Inflammatory macrophage (primary cell): ENCODE measurements at places on chromosomes 7 and 10.
A peak's percentile ranks its signal among the peaks of the same experiment; 100 is the strongest.

DNA sequence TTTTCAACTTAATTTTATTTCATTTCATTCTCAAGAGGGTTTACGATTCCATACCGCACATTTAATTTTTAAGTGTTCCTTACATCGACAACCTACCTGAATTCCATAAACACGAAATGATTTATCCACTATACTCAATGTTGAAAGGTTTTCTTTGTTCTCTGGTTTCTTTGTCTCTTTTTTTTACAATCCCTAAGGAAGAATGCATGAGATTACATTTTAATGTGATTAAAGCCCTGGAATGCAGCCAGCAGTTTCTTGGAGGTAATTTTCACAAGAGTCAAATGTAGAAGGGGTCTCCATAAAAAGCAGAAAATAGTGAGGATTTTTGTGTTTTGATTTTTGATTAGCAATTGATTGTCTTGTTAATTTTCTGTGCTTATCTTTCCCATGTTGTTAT, 59.2 kb upstream of the ADCY1 start:
- no peak for DNase-seq

DNA sequence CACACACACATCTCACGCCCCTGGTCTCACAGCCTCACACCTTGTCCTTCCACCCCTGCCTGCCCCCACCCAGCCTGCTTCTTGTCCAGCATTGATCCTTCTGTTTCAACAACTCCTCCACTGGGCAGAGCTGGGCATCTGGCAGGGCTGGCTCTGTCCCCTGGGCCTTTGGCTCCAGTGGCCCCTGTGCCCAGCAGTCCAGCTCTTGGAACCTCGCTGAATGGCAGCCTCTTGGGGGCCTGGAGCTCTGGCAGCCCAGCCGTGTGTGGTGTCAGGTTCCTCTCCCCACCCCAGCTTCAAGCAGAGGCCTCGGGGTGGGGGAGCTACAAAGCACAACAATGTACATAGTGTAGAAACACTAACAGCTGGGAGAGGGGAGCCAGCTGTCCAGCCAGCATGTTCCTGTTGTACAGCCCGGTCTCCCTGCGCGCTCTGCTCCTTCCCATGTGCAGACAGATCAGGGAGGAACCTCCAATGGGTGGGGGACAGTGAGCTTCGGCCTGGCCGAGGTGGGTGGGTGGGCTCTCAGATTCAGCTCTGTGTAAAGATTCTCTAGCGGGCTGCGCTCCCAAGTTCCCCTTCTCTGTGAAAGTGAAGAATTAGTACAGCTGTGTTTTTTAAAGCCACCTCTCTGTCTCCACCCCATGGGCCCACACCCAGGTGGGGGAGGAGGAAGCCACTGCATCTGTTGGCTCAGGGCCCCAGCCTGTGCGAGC, 19.4 kb downstream of the ZMIZ2 start:
- no peak for DNase-seq

DNA sequence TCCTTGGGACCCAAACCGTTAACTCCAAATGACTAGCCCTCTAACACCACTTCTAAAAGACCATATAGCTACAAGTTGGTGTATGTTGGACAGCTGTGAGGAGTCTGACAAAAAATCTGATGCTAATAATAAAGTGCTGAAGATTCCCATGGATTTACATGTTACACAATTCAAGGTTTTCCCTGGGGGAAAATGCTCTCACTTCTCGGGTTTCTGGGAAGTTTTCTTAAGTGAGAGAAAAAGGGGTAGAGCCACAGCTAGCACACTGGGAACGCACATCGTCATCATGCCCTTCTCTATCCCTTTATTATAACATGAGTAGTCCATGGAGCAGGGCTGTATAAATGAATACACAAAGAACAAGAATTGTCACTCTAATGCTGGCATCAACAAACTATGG, 162.1 kb downstream of the CHCHD3 start:
- no peak for DNase-seq

DNA sequence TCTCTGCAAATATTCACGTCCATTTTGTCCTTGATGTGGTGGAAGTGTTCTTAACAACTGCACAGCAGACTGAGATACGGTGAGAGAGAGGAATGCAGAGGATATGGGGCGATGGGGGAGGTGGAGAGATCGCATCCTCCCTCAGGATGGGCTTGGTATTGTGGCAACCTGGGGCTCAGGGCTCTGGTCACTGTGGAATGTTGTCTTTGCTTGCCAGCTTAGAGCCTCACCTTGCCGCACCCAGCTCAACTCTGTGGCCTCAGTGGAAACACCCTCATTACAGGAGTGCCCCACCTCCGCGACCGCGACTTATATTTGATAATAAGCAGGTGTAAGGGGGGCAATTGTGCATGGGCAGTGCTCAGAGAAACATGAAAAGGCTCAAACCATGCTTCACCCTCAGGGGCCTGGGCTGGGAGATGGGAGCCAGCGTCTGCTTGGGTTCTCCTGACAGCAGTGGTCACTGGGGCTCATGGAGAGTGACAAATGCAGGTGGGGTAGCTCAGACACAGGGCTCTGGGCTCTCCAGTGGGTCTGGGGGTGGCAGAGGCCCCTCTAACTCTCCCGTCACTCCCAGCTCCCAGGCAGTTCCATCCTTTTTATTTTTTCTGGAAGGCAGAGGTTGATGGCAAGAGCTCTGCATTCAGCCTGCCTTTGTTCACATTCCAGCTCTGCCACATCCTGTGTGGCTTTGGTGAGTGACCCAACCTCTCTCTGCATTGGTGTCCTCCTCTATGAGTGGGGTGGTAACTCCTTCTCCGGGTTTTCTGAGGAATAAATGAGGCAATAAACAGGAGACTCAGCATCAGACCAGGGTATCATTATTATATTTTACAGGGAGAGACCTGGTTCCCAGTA, 43.1 kb upstream of the EMX2 start:
- no peak for DNase-seq

DNA sequence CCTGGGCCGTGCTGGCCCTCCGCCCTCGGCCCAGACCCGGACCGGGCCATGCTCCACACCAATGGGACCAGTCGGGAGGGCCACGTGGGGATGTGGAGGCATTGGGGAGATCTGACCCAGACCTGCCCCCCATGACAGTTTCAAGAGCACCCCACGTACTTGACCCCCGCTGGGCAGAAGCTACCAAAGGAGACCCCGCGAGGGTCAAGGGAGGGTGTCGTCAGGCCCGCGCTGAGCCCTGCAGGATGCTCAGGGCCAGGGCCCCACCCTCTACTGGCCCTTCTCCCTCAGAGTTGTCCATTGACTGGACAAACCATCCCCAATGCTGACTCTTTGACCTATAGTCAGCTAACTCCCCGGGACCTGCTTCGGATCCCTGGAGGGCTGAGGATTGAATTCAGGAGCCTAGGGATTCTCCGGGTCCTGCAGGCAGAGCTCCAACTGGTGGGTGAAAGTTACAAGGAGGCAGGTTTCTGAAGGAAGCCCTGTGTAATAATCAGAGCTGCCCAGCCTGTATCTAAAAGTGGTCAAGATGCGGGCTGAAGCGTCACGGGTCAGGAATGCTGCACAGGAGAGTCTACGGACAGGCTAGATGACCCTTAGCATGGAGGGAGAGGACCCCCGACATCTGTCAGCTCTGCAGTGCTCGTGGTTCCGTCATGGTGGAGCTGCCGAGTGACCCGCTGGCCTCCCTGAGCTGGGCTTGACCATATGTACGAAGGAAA, 498 bp upstream of the CALHM2 start:
- no peak for DNase-seq

DNA sequence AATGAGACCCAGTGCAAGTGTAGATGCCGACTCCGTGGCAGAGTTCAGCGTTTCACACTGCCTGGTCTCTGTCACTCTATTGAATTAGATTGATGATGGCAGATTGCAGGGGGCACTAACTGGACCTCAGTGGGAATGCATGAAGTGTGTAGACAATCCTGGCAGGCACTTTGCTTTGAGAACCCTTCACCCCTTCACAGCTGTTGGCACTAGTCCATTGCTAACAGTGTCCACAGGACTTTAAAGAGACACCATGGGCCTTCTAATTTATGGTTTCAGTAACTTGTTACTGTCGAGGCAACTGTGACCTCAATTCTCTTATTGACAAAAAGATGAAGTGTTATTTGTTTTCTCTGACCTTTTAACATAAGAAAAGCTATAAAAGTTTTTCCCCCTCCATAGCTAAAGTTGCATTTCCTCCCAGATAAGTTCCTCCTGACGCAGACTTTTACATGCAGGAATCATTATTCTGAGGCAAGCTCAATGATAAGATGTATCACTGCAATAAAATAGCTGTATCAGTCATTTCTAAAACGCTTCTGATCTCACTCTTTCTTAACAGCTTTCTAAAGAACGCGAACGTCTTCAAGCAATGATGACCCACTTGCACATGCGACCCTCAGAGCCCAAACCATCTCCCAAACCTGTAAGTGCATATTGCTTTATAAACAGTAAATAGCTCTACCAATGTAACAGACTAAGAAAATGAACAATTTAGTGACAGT, 238.9 kb downstream of the FOXP2 start:
- DNase-seq, result no peak

GRCh38 chr10:96252730-96253129, 18.6 kb downstream of the BLNK start:
- DNase-seq, result no peak

DNA sequence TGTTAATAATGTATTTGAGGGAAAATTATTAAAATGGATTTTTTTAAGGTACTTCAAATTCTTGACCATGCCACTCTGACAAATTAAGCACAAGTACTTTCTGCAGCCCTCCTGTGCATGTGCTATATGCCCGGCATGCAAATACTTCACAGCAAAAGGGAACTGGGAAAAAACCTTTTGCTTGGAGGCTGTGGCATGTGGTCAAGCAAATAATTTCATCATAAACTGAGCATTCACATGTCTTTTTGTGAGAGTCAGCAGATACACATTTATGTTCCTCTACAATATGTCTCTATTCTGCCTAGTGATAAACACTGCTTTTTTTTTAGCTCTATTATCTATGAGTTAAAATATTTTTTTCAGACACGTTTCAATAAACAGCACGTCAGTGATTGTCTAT, 53.7 kb upstream of the SEMA3A start:
- peak; percentile 89 for DNase-seq

GRCh38 chr7:117085275-117085674, 132.0 kb downstream of the ST7 start:
- DNase-seq, result no peak

GRCh38 chr10:129331207-129331838, 135.7 kb upstream of the MGMT start:
- no peak for DNase-seq

DNA sequence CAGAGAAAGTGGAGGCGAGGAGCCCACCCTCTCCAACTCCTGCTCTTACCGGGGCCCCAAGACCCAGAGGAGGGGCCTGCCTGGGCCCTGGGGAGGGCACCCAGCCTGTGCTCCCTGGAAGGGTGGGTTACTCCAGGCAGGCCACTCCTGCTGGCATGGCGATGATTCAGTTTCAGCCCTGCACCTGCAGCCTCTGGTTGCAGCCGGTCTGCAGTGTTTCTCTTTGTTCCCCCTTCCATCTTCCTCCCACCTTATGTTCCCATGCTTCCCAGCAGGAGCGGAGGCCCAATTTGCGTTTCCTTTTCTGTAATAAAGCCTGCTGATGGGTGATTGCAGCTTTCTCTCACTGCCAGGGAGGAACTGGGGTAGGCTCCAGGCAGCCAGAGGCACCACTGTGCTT, 53.2 kb upstream of the FAM20C start:
- DNase-seq, result peak; percentile 9

GRCh38 chr10:75995720-75996119, 564.3 kb downstream of the LRMDA start:
- no peak for DNase-seq

GRCh38 chr10:25907261-25907660, 26.8 kb upstream of the MYO3A start:
- DNase-seq, result no peak

- no peak for DNase-seq
Observed at GRCh38 chr7:48551652-48552051, 372.7 kb upstream of the CDC14C start.

DNA sequence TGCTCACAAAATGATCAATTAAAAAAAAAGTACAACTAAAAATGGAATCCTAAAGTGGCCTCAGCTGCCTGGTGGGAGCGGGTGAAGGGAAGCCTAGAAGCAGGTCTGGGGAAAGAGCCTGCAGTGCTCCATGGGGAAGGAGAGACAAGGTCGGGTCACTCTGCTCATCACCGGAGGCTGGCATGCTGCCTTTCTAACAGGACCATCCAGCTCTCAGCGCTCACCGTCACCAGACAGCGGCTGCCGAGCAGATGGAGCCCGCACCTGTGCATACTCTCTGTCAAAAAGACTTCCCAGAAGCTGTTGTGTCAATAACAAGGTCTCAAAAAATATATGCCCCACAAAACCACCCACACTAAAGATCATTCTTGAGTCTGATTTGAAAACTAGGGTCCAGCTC, 112.8 kb downstream of the BAMBI start:
- DNase-seq, result no peak

DNA sequence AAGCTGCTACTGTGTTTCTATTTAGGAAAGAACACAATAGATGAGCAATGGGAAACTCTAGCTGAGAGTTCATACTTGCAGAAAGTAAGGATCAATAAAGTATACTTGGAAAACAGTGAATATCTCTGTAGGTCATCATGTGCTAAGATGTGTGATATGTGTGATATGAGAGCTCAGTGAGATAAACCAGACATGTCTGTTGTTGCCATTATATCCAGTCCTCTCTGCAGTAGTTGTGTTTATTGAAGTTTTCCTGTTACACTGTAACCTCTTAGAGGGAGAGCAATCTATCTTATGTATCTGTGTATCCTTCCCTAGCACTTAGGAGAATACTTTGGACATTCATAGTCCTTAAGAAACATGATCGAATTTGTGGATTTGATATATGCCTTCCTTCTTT, 19.1 kb downstream of the TRUB1 start:
- DNase-seq, result no peak

GRCh38 chr10:130409931-130410330, 273.7 kb downstream of the GLRX3 start:
- no peak for DNase-seq

DNA sequence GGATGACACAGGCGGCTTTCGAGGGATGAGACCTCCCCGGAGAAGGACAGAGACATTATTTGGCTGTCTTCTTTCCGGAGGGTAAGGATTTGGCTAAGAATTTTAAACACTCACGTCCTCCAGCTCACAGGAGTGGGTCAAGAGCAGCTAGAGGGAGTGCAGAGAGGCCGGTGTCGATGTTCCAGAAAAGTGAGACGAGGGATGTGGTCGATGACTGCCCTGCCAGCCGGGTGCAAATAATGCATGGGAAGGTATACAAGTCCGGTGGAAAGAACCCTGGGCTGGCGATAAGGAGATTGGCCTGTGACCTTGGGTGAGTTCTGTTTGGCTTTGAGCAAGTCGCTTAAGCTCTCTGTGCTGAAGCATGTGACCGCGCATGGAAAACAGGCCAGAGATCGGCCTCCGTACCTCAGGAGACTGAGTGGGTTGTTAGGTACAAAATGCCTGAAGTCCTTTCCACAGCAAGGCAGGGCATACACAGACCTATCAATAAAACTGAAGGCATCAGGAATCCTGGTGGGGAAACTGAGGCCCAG, 149.1 kb downstream of the UBE2H start:
- DNase-seq, result no peak

- DNase-seq, result no peak
Observed at GRCh38 chr10:78727251-78727650, 341.5 kb upstream of the ZMIZ1 start.

DNA sequence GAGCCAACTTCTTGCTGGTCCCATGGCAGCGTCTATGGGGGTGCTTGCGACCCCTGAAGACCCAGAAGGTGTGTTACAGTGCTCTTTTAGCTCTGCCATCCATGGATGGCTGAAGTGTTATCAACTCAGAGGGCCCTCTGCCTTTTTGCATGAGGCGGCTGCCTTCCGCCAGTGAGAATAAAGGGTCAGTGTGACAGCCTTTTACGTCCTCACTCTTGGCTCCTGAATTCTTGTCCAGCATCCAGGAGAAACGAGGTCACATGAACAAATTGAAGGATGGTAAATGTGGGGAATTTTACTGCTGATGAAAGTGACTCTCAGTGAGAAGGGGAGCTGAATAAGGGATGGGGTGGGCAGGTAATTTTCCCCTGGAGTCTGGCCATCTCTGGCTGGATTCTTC, 24.1 kb downstream of the SSMEM1 start:
- no peak for DNase-seq
